ENCODE measurements at places on chromosomes 1 and 21.
A peak's percentile ranks its signal among the peaks of the same experiment; 100 is the strongest.

GRCh38 chr1:27878039-27878438 is 5.7 kb downstream of the THEMIS2 start:
- DNase-seq: peak; percentile 4

DNA sequence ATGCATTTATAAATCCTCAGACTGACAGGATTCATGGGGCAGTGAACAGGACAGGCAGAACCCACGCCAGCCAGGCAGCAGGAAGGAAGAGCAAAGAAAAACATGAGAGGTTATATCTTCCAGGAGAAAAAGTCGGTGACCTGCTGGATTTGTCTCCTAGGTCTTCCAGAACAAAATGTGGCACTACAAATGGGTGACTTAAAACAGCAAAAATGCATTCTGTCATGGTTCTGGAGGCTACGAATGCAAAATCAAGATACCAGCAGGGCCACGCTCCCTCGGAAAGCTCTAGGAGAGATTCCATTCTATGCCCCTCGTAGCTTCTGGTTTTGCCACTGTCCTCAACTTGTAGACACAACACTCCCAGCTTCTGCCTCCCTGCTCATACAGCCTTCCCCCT is 63.4 kb downstream of the PSMG1 start:
- DNase-seq: no peak

DNA sequence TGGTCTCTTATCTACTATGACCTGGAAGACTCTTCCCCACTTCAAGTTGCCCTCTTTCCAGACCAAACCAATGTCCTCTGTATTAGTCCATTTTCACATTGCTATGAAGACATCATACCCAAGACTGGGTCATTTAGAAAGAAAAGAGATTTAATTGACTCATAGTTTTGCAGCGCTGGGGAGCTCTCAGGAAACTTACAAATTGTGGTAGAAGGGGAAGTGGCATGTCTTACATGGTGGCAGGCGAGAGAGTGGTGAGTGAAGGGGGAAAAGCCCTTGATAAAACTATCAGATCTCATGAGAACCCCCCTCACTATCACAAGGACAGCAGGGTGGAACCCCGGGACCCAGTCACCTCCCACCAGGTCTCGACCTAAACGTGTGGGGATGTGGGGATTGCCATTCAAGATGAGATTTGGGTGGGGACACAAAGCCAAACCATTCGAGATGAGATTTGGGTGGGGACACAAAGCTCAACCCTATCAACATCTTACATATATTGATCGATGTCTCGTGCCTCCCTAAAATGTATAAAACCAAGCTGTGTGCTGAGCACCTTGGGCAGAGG is 14.2 kb upstream of the AGPAT3 start:
- no peak for DNase-seq

DNA sequence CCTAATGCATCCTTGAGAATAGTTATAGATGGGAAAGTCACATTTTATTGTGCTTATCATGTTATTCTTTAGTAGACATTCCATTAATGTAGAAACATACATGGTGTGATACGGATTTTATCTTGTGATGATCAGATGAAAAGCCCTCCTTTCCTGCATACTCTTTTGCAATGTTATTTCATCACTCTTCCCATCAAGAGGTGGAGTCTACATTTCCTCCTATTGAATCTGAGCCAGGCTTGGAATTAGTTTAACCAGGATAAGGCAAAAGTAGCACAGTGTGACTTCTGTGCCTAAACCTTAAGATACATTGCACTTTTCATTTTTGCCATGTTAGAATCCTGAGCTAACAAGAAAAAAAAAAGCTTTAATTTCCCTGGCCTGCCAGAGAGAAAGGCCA is 393.7 kb upstream of the ST6GALNAC5 start:
- DNase-seq: no peak

DNA sequence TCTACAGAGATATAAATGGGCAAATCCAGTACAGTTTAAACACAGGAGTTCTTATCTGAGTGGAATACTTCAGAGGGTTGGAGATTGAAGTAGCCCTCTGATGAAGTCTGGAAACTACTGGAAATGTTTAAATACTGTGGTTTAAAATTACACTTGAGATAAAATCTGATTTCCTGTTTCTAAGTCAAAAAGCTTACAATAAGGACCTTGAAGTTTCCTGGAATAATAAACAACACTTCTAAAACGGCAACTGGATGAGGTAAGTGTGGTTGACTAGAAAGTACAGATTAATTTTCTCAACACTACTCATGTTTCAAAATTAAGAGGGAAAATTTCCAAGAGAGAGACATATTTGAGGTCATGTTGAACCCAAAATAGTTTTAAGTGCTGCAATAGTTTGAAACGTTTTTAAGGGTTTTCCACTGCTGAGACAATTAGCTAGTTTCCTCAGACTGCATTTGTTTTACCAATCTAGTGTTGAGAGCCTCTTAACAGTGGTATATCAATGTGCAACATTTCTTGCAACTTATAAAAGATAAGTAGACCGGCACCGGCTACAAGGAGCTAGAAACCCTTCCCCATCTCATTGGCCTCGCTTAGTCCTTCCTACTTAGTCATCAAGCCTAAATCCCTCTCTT is 27.4 kb downstream of the KCNA3 start:
- DNase-seq: no peak

- DNase-seq: peak; percentile 15
Measured at GRCh38 chr1:35377555-35377954, 109.0 kb downstream of the ZMYM4 start.

GRCh38 chr1:3338725-3339070 is 115.8 kb upstream of the ARHGEF16 start:
- DNase-seq: no peak

GRCh38 chr1:44146536-44147361 is 5.3 kb upstream of the KLF18 start:
- no peak for DNase-seq

- DNase-seq: no peak
Measured at GRCh38 chr1:175673371-175674150, 69.8 kb downstream of the TNR start.

DNA sequence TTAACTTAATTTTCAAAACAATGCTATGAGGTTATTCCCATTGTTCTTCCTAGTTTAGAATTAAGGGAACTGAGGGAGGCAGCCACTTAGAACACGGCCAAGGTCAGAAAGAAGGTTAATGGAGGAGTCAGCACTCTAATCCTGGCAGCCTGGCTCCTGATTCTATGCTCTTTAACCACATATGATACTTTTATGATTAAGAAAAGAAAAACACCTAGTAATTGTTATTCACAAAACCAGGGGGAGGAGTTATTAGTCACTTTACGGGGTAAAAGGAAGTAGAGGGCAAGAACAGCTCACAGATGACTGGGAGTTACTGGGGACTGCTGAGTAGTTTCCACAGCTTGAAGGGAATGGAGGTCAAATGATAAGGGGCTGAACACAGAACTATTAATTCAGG is 38.6 kb downstream of the GADD45A start:
- peak; percentile 30 for DNase-seq

DNA sequence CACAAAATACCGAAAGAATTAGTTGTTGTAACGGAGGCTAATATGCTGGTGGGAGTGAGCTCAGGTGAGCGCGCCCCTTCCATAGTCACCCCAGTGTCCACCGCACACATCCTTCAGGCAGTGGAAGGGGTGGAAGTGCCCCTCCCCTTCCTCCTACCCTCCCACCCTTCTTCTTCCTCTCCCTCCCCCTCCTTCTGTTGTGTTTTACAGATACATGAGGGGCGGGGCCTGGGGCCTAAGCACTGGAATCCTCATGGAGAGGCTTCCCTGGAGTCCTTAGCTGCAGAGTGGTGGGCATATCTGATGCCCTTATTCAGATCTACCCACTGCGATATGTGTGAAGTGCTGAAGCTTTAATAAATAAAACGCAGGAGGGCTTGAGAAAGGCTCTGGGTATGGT is 10.3 kb upstream of the ADARB1 start:
- DNase-seq: no peak

DNA sequence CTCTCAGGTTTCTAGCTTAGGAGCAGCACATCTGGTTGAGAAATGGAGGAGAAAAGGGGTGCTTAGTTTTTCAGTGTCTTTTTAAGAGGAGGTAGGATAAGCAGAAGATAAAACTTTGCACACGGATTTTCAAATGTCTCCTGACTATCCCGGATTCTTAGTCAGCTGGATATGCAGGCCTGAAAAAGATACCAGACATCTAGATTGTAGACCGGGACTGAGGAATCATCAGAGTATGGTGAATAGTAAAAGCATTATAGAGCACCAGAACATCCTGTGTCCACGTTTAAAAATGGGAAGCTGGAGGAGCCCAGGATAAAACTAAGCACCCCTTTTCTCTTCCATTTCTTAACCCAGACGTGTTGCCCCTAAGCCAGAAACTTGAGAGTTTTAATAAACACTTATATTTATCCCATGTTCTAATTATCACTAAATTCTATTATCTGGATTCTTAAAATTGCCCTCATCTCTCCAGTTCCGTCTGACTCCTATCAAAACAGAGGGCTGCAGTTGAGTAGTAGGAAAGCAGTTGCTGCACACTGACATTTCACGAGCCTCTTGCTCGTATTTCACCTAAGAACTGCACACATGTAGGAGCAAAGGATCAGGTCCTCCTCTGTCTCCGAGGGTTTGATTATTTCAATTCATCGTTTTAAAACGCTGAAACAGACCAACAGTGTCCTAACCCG is 609 bp downstream of the PIGK start:
- DNase-seq: no peak

DNA sequence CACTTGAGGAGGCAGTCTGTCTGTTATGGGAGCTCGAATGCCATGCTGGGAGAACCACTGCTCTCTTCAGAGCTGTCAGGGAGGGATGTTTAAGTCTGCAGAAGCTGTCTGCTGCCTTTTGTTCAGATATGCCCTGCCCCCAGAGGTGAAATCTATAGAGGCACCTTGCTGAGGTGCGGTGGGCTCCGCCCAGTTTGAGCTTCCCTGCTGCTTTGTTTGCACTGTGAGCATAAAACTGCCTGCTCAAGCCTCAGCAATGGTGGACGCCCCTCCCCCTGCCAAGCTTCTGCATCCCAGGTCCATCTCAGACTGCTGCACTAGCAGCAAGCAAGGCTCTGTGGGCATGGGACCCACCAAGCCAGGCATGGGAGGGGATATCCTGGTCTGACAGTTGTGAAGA is 247.5 kb downstream of the LMX1A start:
- DNase-seq: no peak

- DNase-seq: no peak
Measured at GRCh38 chr1:34405266-34405959, 228.7 kb downstream of the C1orf94 start.

GRCh38 chr1:937521-937920 is 13.8 kb downstream of the SAMD11 start:
- no peak for DNase-seq

DNA sequence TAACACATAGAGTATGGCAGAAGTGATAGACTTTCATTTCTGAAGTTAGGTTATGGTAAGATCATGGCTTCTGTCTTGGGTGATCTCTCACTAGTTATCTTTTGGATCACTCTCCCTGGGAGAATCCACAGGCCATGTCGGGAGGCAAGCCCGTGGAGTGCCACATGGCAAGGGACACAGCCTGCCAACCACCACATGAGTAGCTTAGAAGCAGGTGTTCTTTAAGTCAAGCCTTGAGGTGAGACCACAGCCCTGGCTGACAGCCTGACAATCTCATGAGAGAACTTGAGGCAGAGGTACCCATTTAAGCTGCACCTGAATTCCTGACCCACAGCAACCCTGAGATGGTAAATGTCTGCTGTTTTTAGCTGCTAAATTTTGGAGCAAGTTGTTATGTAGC is 130.4 kb downstream of the KCNN3 start:
- DNase-seq: no peak

DNA sequence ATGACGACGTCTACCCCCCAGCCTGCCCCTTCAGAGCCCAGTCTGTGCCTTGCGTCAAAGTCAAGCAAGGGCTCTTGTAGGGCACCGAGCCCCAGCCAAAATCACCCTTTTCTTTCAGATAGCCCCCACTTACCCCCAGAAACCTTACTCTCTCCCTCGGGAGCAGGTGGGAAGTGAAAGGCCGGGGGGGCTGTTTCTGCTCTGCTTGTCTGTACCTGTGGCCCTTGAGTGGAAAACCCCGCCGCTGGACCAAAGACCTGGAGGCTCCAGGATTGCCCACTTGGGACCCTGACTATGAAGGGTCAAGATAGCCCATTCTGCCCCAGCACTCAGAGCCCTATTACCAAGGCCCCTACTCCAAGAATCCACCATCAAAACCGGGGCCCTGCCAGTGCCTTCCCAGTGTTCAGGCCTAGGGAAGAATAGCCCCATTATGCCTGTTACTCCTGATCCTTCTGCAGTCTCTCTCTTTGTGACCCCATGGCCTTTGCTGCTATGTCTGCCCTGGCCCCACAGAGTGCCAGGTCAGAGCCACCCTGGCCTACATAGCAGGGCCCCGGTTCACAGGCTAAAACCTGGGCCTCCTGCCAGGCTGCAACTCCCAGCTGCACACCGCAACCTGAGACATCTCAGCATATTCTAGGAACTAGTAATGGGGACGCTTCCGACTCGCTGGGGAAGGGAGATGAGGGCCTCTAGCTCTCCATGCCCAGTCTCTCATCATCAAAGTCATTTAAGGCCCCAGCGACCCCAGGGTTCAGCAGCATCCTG is 22.2 kb upstream of the HPDL start:
- peak; percentile 9 for DNase-seq

GRCh38 chr1:90187323-90187585 is 192.3 kb downstream of the ZNF326 start:
- no peak for DNase-seq

DNA sequence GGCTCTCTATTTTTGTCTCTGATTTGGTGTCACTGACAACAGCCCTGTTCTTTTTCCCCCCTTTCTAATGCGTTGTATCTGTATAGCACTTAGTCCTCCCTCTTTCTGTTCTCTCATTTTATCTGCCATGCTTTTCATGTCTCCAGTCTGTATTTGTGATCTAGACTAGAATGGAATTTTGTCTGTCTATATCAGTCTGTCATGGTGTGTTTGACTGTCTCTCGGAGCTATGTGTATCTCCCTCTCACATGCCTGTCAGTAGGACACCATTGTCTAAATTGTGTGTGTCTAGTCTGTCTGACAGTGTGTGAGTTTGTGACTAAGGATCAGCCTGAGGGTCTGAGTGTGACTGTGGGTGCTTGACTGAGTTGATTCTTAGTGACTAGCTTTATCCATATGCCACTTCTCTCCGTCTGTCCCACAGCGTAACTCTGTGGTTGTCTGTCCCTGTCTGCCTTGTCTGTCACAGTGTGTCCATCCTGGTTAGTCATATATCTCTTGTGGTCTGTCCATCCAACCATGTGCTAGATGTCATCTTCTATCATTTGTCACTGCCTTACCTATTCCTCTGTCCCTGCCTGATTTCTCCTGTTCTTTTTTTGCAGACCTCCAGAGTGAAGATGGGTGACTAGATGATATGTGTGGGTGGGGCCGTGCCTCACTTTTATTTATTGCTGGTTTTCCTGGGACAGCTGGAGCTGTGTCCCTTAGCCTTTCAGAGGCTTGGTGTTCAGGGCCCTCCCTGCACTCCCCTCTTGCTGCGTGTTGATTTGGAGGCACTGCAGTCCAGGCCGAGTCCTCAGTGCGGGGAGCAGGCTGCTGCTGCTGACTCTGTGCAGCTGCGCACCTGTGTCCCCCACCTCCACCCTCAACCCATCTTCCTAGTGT is 1.4 kb upstream of the B4GALT2 start:
- DNase-seq: no peak

GRCh38 chr21:35824136-35824535 is 236.2 kb downstream of the SETD4 start:
- no peak for DNase-seq

Measured in AG20443 (cell line).